ENCODE measurements at places on chromosomes 2 and 18.
A peak's percentile ranks its signal among the peaks of the same experiment; 100 is the strongest.

- no peak for DNase-seq
Measured at GRCh38 chr2:143148011-143148410, 18.8 kb downstream of the ARHGAP15 start.

DNA sequence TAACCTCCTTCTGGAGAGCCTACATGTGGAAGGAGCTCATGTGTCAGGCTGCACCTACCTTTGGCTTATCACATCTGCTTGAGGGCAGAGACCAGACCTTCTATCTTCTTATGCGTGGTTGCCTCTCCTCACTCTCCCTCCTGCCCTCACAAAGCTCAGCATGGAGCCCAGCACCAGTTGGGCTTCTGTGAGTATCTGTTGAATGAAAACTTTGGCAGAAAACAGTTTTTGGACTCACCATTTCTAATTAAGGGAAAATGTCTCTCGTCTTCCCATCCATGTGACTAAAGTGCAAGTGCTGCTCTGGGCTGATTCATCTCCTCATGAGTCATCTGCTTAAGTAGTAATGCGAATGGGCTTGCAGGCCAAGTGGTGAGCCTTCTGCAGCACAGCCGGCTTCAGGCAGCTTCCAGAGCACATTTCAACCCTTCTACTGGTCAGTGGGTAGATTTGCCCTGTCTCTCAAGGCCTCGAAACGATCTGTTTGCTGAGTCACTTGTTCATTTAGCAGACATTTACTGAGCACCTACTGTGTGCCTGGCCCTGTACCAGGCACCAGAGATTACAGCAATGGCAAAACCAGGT, 102.6 kb downstream of the VSNL1 start:
- no peak for DNase-seq

DNA sequence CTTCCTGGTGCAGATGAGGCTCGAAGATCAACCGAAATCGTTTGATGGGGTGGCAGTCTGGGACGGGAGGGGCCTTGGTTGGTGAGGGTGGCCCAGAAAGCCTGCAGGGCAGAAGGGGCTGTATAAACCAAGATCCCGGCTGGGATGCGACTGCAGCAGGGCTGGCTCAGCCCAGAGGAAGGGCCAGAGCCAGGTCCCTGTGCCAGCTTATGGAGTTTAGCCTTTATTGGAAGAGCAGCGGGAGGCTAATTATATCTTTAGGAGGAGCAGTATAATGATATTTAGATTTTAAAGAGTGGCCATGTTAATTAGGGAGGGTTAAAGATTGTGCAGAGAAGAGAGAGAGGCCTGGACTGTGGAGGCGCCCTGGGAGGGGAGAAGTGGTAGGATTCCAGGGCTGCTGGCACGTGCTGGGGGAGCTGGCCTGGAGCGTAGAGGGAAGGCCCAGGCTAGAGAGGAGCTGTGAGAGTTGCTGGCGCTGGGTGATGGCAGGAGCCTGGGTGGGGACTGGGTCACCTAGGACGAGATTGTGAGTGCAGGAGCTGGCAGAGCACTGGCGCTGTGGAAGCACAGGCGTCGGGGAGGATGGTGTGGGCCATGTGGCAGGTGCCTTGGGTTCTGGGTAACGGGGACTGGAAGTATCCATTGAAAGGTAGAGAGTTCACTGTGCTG, 25.1 kb downstream of the TRAF3IP1 start:
- DNase-seq: no peak

DNA sequence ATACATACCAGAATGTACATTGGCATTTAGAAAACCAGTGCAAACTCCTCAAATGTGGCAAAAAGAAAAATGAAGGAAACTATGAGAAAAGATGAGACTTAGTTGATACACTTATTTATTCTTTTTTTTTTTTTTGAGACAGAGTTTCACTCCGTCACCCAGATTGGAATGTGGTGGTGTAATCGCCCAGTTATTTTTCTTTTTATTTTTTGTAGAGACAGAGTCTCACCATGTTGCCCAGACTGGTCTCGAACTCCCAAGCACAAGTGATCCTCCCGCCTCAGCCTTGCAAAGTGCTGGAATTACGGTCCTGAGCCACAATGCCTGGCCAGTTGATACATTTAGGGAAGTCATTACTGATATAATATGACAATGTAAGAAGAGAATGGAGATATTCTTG, 274.2 kb upstream of the LRATD1 start:
- DNase-seq: no peak

DNA sequence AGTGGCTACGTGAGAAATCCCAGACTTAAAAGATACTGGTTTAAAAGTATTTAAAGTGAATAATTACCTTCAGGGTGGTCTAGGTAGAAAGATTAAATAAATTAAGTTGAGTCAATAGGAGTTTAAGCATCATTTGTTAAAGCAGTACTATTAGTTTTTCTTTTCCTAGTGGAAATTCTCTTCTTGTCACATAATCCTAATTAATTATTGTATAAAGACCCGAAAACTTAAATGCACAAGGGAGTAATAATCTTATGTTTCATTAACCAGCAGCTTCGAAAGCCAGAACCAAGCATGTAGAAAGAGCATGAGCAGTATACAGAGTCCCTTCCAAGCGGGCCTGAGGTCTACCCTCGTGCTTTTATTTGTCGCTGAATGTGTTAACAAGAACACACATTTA, 90.2 kb upstream of the SKOR2 start:
- no peak for DNase-seq

DNA sequence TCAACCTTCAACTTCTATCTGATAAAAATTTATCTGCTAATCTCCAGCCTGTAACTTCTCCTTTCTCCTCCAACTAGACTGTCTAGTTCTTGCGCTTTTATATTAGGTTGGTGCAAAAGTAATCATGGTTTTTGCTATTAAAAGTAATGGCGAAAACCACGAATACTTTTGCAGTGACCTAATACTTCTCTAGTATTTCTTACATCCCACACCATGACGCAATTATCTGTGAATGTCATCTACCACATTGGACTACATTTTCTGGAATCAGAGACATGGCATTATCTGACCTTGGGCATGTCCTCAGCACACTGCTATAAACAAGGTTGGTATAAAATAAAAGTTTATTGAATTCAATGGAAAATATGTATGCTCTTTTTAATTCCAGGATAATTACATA, 370.2 kb upstream of the LYPD1 start:
- DNase-seq: no peak

- DNase-seq: no peak
Measured at GRCh38 chr2:217671871-217672270, 330.9 kb downstream of the TNS1 start.

GRCh38 chr2:5665066-5665465, 27.1 kb upstream of the SOX11 start:
- no peak for DNase-seq

GRCh38 chr2:82657106-82657505, 1802.0 kb downstream of the SUCLG1 start:
- DNase-seq: no peak

DNA sequence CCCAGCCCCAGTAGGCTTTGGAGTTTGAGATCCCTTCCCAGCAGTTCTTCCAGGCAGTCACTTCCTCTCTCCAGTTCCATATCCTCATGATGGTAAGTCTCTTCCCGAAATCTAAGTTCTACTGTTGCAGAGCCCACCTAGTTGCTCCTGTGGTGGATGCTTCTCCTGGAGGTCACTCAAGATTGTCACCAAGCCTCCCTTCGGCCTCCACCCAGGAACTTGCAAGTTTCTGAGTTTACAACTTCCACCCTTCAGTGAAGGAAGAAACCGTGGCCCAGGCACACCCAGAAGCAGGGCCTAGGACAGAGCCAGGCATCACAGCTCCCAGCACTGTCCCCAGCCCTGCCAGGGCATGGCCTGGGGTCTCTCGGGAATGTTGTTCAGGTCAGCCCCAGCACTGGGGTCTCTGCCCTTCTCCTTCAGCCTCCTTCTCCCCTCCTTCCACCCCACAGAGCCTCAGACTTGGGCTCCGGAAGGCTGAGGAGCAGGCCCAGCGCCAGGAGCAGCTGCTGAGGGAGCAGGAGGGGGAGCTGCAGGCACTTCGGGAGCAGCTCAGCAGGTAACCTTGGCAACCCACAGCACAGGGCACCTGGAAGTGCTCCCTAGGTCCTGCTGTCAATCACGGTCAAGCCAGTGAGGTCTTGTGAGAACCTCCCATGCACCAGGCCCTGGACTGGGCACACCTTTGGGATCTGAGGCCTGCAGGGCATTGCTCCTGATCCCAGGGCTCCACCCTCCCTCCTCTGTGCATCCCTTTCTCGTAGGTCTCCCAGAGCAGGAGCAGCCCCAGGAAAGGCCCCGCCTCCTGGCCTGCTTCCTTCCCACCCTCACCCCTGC, 7.1 kb downstream of the RUFY4 start:
- no peak for DNase-seq

GRCh38 chr2:241148239-241148638, 1.0 kb downstream of the PASK start:
- no peak for DNase-seq

DNA sequence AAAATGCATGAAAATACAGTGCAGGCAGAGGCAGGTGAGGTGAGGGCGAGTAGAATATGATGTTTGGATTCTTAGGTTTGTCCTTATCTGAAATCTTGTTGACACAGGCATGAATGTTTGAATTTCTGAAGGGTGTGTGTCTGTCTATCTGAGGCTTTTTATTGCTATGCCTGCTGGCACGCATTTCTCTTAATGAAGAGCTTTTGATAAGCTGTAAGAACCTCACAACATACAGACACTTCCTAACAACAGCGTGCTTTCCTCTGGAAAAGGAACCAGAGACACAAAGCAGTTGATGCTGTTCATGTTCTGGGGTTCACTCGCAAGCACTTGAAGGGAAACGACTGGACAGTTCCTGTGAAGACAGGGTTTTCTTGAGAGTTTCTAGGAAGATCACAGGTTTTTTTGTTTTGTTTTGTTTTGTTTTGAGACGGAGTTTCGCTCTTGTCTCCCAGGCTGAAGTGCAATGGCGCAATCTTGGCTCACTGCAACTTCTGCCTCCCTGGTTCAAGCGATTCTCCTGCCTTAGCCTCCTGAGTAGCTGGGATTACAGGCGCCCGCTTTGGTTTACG, 33.3 kb upstream of the CABLES1 start:
- DNase-seq: no peak

GRCh38 chr2:141555876-141556470, 574.8 kb downstream of the LRP1B start:
- DNase-seq: peak; percentile 62

- no peak for DNase-seq
Measured at GRCh38 chr2:29733213-29733612, 188.2 kb downstream of the ALK start.

DNA sequence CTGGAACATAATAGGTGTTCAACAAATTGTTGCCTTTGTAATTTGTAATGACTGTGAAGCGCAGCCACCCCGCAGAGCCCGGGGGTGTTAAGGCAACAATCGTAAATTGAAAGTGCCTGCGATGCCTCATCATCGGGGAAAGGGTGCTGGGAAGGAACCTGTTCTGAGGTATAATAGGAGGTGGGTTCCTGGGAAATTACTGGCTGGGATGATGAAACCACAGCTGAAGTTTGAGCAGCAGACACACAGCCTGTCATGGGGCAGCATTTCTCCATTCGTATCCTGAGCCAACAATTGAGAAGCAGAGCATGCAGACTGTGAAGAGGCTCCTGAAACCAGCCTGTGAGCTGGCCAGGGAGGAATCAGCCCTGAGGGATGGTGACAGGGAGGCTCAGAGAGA, 404.0 kb upstream of the MYT1L start:
- no peak for DNase-seq

GRCh38 chr2:70050631-70051425, 36.4 kb upstream of the PCBP1 start:
- no peak for DNase-seq

DNA sequence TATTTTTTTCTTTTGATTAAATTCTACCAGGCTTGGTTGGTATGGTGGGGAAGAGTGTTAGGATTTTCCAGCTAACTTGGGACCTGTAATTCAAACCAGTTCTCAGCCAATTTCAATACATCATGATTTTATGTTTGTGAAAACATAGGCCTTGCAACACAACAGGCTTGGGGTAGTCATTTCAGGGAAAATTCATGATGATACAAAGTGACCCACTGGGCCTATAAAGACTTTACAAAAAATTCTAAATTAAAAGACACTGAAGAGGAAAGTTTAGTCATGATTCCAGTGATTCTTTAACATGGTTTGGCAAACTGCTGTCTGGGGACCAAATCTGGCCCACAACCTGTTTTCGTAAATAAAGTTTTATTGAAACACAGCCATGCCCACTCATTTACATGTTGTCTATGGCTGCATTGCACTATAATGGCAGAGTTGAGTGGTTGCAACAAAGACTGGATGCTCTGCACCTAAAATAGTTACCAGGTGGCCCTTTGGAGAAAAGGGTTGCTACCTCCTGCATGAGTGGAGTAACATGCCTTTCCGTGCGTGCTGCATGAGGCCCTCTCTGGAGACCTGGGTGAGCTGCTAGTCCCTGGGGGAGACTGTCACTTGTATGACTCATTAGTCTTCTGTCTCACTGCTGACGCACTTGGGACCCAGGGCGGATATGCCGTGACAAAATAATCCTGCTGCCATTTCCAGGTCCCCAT, 73.6 kb downstream of the NPAS2 start:
- DNase-seq: no peak

DNA sequence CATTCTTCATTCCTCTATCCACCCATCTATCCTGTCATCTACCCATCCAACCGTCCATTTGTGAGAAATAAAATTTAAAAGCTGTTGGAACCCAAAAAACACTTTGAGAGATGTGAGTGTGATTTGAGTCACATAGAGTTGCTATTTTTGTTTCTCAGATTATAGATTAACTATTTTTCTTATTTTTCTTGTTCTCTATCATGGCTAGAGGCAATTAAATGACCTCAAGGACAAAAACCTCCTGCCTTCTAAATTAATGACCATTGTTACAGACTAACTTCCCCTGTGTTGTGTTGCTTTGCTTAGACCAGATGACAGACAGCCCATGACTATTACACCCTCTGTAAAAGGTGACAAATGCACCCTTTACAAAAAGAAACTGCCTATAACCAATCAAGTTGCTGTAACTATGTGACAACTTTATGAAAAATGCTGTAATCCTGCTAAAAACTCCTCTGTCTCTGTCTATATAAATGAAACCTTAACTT, 207.9 kb upstream of the CXCR4 start:
- no peak for DNase-seq

DNA sequence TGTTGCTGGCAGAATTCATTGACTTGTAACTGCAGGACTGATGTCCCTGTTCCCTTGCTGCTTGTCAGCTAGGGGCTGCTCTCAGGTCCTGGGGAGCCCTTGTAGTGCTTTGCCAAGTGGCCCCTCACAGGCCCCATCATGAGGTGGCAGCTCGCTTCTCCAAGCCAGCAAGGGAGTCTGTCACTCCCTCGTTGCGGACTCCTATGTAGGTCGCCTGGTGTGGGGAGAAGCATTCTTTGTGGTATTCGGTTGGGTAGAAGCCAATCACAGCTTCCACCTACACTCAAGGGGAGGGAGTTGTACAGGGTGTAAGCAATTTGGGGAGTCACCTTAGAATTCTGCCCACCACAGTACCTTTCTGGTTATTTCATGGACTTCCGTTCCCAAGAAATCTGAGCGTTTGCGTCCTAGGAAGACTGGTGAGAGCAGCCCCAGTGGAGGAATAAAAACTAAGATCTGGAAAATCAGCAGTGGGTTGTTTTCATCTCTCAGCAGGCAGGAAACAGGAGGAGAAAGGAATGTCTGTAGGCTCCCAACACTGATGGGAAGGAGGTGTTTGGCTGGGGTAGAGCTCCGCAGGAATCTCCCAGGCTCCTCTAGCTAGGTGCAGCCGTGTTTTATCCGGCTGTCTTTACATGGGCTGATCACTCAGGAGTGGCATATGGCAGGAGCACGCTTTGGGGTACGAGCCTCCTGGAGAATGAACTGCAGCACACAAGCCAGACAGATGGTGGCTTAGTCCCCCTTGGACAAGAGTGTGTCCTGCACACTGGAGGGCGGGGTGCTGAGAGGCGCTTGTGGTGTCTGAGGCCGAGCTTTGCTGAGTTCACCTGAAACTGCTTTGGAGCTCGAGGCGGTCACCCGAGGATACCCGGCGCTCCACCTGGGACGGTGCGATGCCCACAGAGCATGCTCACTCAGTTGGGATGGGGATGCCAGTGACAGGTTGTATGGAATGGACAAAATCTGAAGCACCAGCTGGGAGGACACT, 58.3 kb downstream of the LDLRAD4 start:
- peak; percentile 96 for DNase-seq
